ENCODE measurements at places on chromosomes 11 and 22.

DNA sequence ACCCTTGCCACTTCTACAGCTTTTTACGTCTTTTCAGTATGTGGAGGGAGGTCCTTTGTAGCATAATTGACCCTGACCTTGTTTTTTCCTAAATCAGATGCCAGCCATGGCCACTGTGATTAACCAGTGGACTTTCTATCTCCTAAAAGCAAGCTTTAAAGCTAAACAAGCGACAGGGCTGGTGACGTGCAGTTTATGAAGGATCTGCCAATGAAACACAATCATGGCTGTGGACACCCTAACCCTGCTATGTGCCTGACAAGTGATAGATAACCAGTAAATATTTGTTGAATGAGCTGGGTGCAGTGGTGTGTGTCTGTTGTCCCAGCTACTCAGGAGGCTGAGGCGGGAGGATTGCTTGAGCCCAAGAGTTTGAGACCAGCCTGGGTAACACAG is 64.2 kb downstream of the LIF start:
- H3K4me3 ChIP-seq = no peak overlapping the region
- no peaks in the 10 kb centered on the region for H3K4me1 ChIP-seq
- no peaks in the 10 kb centered on the region for H3K36me3 ChIP-seq
- H3K27ac ChIP-seq = no peak overlapping the region
- no peak for DNase-seq

GRCh38 chr11:42555190-42555589 is 756.6 kb upstream of the API5 start:
- no peak overlapping the region for H3K27ac ChIP-seq
- H3K36me3 ChIP-seq = no peaks in the 10 kb centered on the region
- no peak overlapping the region for H3K4me3 ChIP-seq
- H3K27me3 ChIP-seq = no peaks in the 10 kb centered on the region
- no peak for DNase-seq
- no peaks in the 10 kb centered on the region for H3K4me1 ChIP-seq

DNA sequence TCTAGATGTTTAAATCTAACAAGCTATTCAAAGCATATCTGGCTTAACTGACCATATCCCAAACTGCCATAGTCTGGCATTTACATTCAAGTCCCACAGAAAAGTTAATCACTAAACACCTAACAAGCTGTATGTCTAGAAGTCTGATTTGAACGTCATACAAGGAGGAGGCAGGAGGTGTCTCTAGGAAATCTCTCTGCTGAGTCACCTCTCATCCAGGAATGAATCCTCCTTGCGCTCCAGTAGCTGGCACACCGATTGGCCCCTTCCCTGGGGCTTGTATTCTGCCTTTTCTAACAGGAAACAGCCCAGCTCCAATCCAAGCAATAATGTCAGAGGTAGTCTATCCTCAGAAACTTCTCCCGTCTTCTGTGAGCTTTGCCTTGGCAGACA is 31.8 kb downstream of the FEZ1 start:
- H3K36me3 ChIP-seq = no peaks in the 10 kb centered on the region
- H3K4me1 ChIP-seq = no peaks in the 10 kb centered on the region
- no peak overlapping the region for H3K4me3 ChIP-seq
- H3K27me3 ChIP-seq = no peaks in the 10 kb centered on the region

DNA sequence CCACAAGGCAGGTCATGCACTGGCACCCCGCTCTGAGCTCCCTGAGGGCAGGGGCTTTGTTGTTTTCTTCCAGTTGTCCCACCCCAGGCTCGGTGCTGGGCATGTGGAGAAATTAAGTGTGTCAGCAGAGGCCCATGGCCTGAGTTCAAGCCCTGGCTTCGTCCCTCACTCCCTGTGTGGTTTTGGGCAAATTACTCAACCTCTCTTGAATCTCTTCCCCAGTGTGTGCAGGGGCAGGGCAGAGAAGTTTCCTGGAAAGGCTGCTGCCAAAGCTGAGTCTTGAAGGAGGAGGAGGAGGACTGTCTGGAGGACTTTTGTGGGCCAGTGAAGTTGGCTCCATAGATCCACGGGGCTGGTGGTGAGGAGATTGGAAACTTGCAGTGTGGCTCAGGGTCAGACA is 138.1 kb upstream of the E2F8 start:
- H3K27me3 ChIP-seq = no peaks in the 10 kb centered on the region
- no peak for DNase-seq
- no peak overlapping the region for H3K4me3 ChIP-seq
- peaks cover 26% of the 10 kb centered on the region for H3K4me1 ChIP-seq
- no peaks in the 10 kb centered on the region for H3K36me3 ChIP-seq

DNA sequence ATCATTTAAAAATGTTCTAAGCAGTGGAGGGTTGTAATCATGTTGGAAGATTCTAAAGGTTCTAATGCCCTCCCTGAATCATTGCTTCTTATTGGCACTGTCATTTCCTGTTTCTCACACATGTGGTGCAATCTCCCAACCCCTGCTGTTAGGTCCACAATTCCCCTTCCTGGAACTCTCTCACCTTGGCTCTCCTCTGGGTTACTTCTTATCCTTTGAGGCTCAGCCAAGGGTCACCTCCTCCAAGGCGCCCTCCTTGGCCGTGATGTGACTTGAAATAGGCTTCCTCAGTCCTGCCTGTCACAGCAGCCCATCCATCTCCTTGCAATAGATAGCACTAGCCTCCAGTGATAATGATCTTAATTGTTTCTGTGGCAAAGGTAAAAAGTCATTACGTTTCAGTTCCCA is 149.8 kb downstream of the TTC17 start:
- DNase-seq = no peak
- no peaks in the 10 kb centered on the region for H3K27me3 ChIP-seq
- no peak overlapping the region for H3K27ac ChIP-seq

DNA sequence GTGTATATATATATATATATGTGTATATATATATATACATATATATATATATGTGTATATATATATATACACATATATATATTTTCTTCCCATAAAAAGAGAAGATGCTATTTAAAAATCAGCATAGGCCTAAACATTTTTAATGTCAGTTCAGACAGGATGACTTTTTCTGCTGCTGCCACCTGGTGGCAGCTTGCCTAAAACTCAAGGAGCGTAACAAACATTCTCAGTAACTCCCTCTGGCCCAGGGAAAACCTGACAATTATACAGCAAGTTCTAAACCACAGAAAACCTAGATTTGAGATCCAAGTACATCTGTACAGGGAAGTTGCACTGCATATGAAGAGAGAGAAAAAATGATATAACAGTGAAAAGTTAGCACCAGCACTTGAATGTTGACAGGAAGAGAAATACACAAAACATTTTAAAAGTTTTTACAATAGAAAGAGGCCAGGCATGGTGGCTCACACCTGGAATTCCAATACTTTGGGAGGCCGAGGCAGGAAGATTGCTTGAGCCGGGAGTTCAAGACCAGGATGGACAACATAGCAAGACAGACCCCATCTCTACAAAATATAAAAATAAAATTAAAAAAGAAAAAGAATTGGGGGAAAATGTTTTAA is 16.6 kb downstream of the OR8A1 start:
- peak; percentile 53 for DNase-seq
- no peak overlapping the region for H3K27ac ChIP-seq
- H3K4me1 ChIP-seq = 0 out of 2 replicates have a peak, but pooled peaks cover 4% of the 10 kb centered on the region
- H3K36me3 ChIP-seq = no peaks in the 10 kb centered on the region

GRCh38 chr11:46116007-46116711 is 5.1 kb downstream of the PHF21A start:
- H3K27me3 ChIP-seq = no peaks in the 10 kb centered on the region
- DNase-seq = peak; percentile 54
- peak overlapping the region; percentile 66 for H3K27ac ChIP-seq

DNA sequence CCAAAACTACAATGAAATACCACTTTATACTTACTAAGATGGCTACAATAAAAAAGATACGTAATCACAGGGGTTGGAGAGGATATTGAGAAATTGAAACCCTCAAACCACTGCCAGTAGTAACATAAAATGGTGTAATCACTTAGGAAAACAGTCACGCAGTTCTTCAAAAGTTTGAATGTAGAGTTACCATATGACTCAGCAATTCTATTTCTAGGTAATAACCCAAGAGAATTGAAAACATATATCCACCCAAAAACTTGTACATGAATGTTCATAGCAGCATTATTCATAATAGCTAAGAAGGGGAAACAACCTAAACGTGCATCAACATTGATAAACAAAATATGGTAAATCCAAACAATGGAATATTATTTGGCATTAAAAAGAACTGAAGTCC is 24.4 kb upstream of the PSMA1 start:
- peaks cover 7% of the 10 kb centered on the region for H3K4me1 ChIP-seq
- H3K36me3 ChIP-seq = no peaks in the 10 kb centered on the region
- H3K4me3 ChIP-seq = no peak overlapping the region
- no peaks in the 10 kb centered on the region for H3K27me3 ChIP-seq

DNA sequence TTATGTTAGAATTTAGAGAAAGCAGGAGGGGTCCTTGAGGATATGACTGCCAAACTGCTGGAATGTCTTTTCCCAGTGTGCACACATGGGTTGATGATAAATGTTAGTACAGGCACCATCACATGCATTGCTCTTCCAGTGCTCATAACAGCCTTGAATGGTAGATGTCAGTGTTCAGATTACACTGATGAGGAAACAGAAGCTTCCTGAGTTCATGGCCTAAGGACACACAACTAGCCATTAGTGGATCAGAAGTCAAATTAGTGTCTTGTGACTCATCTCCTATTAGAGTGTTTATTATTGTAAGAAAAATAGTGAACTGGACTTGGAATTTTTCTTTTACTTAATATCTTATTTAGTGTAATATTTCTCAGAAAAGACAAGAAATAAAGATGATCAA is 241.5 kb downstream of the DDX10 start:
- no peaks in the 10 kb centered on the region for H3K27me3 ChIP-seq
- H3K36me3 ChIP-seq = no peaks in the 10 kb centered on the region
- DNase-seq = no peak
- no peak overlapping the region for H3K27ac ChIP-seq

DNA sequence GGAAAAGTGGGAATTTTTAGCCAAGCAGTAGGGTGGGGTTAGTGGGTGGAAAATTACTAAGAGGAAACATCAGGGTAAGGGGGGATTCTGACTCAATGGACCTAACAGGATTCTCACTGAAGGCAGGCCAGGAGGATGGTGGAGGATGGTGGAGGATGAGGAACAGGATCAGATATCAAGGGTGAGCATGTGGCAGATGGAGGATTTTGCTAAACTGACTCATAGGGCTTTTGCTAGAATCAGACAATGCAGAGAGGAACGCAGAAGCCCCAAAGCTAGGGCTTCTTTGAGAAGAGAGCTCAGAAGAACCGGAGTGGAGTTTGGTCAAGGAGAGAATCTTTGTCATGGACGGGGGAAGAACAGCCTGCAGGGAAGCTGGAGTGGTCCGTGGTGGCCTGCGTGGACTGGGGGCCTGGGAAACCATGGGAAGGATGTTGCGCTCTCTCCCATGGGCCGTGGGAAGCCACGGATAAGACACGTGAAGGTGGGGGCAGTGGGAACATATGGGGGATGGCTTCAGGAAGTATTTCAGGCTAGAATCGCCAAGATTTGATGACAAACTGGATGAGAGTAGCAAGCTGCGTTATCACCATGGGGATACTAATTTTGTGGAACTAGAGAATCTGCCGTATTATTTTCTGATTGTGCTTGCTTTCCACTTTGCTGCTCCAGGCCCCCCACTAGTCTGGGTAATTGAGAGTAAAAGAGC is 165.2 kb downstream of the LDLRAD3 start:
- H3K4me1 ChIP-seq = peaks cover 19% of the 10 kb centered on the region
- H3K27me3 ChIP-seq = no peaks in the 10 kb centered on the region
- no peak overlapping the region for H3K4me3 ChIP-seq
- DNase-seq = no peak
- H3K36me3 ChIP-seq = no peaks in the 10 kb centered on the region

DNA sequence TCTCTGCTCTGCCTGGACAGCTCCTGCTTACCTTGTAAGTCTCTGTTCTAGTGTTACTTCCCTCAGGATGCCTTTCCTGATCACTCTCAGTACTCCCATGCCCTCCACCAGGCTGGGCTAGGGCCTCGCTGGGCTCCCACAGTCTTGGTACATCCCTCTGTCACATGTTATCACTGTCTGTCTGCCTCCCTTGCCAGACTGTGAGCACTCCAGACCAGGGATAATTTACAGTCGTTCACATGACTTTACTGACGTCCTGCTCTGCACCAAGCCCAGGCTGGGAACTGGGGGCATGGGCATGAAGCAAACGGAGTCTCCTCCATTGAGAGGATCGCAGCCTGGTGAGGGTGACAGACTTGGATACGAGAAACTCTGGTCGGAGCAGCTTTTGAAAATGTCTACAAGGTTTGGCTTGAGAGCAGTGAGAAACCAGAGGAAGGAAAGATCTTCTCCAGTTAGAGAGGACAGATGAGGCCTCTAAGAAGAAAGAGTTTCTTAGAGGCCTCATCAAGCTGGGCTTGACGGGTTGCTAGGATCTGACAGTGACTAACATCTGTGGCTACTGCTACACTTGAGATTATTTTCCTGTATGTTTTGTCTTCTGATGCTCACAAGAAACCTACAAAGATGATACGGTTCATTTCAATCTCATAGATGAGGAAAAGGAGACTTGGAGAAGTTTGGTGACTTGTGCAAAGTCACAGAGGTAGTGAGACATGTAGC is 12.5 kb downstream of the USP35 start:
- no peak for DNase-seq
- H3K27ac ChIP-seq = no peak overlapping the region
- H3K4me3 ChIP-seq = no peak overlapping the region
- H3K27me3 ChIP-seq = no peaks in the 10 kb centered on the region
- no peaks in the 10 kb centered on the region for H3K36me3 ChIP-seq

- DNase-seq = no peak
- H3K4me1 ChIP-seq = no peaks in the 10 kb centered on the region
- peaks cover 60% of the 10 kb centered on the region for H3K27me3 ChIP-seq
- no peak overlapping the region for H3K4me3 ChIP-seq
Observed at GRCh38 chr11:69157156-69157821, 1.6 kb downstream of the SMIM38 start.

- no peaks in the 10 kb centered on the region for H3K36me3 ChIP-seq
- DNase-seq = no peak
- H3K27ac ChIP-seq = no peak overlapping the region
- no peak overlapping the region for H3K4me3 ChIP-seq
Observed at GRCh38 chr11:113189909-113190667, 124.3 kb upstream of the TTC12 start.

- H3K36me3 ChIP-seq = no peaks in the 10 kb centered on the region
- peak overlapping the region; percentile 100 for H3K27ac ChIP-seq
- H3K4me3 ChIP-seq = peak overlapping the region; percentile 87
- peak; percentile 87 for DNase-seq
- H3K27me3 ChIP-seq = no peaks in the 10 kb centered on the region
Observed at GRCh38 chr11:65425971-65426838, 3.6 kb downstream of the NEAT1 start.
